ENCODE measurements at places on chromosomes 2 and 18. TPM values are rescaled to one million over a fixed set of nuclear protein-coding genes. Genes with fewer than 3 reads are reported as not detected.
A peak's percentile ranks its signal among the peaks of the same experiment; 100 is the strongest.

GRCh38 chr2:32714521-32714920, 86.7 kb downstream of the TTC27 start:
- DNase-seq: no peak

Gene GALR1
- not detected for total RNA-seq

- no peak for DNase-seq
Measured at GRCh38 chr2:497770-498492, 179.3 kb downstream of the TMEM18 start.

DNA sequence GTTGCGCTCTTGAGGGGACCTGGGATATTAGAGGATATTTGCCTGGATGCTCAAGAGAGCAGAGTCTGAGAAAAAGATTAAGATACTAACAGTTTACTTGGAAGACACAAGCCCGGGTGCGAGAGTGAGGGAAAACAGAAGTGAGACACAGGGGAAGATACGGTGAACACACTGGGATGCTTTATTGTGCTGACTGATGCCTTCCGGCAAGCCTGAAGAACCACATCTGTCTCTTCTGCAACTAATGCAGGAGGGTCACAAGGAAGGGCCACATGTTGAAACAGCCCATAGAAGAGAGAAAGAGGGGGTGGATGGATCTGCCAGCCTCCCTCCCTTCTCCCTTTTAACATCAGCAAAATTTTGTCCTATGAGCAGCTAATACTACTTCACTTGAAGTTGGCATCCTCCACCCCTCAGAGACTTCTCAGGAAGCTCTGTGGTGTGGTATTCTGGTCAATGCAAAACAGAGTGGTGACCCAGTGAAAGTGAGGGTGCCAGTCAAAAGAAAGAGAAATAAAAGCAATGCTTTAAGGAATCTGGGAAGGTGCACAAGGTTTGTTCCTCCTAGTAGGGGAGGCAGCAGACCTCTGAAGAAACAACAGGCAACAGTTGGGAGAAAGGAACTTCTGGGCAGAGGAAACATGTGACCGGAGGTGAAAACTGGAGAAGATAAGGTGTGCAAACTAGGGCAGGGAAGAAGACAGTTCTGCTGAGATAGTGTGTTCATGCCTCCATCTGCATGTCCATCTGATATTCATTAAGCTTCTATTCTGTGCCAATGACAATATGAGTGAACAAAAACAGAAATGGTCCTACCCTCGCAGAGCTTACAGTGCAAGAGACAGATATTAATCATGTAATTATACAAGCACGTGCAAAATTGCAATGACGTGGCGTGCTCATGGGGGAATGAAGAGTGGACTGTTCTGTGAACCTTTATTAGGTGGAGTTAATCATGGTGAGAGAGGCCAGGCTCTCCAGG, 107.1 kb downstream of the LYPD6B start:
- no peak for DNase-seq

DNA sequence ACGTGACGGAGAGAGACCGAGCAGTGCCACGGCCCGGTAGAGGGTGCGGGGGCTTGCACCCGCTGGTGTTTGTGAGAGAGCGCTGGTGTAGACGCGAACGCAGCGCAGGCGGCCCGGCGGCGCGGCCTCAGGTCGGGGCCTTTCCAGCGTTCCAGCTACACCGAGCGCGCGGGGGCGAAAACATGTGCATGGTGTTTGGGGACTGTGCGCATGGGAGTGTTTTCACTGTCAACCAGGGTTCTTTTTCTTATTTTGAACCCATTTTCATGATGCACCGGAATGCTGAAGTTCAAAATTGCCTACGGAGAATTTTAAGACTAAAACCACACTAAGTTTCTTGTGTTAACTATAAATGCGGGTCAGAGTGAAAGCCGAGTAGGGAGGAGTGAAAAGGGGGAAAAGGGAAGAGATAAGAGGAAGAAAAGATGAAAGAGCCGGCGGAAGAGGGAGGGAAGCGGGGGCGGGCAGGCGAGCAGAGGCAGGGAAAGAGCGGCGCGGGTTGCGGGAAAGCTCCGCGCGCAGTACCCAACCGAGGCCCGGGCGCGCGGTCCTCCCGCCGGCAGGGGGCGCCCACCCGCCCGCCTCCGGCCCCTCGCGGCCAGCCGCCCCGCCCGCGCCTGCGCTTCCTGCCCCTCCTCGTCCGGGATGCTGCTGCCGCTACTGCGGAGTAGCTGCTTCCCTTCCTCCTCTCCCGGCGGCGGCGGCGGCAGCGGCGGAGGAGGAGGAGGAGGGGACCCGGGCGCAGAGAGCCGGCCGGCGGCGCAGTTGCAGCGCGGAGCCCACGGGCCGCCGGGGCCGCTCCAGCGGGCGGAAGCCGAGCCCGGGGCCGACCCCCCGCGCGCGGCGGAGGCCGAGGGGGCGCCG, at the start of gene RAB12:
Gene RAB12, plus strand, starts transcription at position 643 of the 864 bp plus-strand sequence. Its CDS starts 3 bp downstream, at position 646.
- DNase-seq: peak; percentile 55

DNA sequence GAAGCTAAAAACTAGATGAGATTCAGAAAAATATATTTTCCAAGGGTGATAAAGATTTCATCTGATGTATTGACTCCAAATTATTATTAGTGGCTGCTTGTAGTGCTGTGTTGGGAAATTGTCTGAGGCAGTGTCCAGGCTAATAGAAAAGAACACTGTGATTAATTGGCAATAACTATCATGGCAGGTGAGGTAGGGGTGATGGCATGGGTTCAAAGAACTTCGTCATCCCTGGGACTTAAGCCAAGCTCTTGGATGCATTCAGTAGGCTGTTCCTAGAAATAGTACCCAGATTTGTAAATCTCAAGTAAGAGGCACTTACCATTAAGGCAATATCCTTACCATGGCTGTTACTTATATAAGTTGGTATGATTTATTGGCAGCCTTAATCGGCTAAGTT, 13.2 kb upstream of the RAPGEF4 start:
- DNase-seq: peak; percentile 59

Gene CCDC142
- 12.1 TPM for total RNA-seq

Gene COL6A3
- 0.64 TPM for total RNA-seq

GRCh38 chr2:207772081-207772843, 2.6 kb upstream of the FZD5 start:
- no peak for DNase-seq

DNA sequence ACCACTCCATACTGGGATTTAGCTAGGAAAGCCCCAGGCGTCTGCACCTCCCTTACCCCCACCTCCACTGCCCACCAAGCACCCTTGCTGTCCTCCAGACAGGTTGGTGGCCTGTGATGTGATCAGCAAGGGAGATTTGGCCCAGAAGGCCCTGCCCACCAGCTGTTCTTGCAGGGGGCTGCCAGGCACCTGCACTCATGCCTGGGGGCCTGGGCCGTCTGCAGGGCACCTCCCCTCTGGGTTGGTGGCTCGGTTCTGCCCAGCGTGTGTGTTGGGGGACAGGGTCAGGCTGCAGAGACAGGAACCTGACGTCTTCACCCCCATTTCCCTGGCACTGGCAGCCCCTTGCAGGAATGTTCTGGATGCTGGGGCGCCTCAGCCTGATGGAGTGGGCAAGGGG, 5.8 kb downstream of the DNMT3A start:
- DNase-seq: no peak

DNA sequence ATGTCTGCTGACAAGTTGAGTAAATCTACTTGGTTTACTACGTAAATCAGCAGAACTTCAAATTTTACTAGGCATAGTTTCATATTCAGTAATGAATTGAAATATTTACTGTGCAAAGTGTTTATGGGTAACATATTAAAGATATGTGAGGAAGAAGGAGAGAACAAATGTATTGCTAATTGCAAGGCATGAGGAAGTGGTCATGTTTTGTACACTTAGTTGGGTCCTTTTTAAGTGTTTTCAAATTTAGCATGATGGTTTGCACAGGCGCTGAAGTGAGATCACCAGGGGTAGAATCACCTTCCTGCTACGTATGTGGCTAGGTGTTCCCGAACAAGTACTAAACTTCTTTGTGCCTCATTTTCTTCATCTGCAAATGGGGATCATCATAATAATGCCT, 1534.4 kb downstream of the LRP1B start:
- no peak for DNase-seq

Gene SLC4A5
- 0.90 TPM for total RNA-seq

DNA sequence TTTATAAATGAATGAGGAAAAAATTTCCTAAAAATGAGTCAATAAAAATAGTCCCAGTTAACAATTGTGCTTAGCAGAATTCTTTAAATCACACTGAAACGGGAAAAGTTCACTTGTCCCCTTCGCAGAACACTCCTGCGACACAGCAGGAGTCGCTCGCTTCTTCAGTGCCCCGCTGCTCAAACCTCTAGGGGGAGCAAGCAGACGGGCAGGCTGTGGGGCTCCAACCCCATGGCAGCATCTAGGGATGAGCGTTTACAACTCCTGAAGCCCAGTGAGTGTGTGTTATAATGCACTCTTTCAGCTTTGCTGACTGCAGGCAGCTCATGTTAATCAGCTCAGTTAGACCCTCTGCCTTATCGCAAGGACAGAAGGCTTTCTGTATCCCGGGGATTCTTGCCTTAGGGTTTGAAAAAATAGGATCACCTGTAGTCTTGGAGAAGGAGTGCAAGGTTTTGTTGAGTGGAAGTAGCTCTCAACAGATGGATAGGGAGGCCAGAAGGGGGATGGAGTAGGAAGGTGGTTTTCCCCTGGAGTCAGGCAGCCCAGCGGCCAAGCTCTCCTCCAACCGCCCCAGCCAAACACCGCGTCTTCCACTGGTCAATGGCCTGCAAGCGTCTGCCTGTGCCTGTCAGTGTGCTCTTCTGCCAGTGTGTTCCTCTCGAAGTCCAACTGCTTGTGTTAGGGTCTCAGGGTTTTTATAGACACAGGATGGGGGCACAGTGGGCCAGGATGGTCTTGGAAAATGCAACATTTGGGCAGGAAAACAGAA, 1977.7 kb upstream of the LRRTM1 start:
- DNase-seq: no peak

Gene NCKAP5
- 0.26 TPM for total RNA-seq

DNA sequence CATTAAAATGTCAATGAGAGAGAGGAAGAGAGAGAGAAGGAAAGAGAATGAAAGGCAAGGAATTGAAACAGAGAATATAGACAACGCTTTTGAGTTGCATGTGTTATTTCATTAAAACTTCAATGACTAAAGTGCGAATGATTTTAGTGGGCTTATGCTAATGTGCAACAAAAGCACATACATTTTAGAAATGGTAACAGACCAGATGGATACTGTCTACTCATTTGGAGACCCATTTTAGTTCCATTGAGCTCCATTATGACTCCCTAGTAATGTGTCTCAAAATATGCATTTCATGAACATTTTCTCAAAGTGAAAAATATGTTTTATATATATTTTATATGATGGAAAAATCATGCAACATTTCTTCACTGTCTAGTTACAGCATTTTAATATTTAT, 622.2 kb upstream of the GCFC2 start:
- no peak for DNase-seq

Gene PLB1
- 1.6 TPM for total RNA-seq

Gene HOXD11
- not detected for total RNA-seq

DNA sequence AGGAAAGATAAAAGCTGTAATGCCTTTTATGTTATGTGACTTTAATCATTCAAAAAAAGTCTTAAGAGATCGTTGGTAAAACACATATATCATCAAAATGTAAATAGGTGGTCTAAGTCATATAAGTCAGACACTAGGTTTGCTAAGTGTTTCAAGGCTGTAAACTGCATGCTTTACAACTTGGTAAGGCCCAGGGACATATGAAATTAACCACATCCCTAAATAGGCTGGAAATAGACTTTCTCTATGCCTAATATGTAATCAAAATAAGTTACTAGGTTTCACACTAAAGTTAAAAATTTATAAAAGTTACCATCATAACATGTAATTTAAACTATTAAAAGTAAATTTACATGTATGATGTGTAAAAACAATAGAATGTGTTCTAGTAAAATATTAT, 946.3 kb upstream of the LRATD1 start:
- no peak for DNase-seq

All from bronchial epithelial cell (primary cell).